Epithelial cell of esophagus (primary cell): ENCODE measurements at places on chromosomes 4 and X.

DNA sequence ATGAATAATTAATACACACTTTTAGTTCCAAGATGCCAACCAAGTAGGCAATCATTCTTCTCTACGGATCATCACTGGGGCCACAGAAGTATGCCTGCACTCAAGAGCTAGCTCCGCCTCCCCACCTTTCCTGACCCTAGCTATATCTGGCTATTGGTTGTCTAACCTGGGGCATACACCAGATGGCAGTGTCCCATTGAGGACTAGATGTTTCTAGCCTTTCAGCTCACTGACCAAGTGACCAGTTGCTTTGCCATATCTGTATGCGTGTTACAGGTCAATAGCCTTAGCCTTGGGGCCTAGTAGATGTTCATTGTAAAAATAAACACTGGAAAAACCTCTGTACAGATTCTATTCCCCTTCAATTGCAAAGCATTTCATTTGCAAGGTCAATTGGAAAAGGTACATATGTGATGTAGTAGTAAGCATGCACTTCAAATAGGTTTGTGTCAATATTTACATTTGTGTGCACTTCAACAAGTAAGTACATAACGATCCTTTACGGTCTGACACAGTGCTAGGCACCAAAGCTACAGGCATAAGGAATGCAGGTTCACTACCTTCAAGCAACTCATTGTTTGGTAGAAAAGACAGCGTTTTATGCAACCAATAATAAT, 521.7 kb downstream of the PPARGC1A start:
- peak; percentile 4 for DNase-seq

- DNase-seq: peak; percentile 28
Measured at GRCh38 chr4:32102896-32103295, 1382.7 kb downstream of the PCDH7 start.

DNA sequence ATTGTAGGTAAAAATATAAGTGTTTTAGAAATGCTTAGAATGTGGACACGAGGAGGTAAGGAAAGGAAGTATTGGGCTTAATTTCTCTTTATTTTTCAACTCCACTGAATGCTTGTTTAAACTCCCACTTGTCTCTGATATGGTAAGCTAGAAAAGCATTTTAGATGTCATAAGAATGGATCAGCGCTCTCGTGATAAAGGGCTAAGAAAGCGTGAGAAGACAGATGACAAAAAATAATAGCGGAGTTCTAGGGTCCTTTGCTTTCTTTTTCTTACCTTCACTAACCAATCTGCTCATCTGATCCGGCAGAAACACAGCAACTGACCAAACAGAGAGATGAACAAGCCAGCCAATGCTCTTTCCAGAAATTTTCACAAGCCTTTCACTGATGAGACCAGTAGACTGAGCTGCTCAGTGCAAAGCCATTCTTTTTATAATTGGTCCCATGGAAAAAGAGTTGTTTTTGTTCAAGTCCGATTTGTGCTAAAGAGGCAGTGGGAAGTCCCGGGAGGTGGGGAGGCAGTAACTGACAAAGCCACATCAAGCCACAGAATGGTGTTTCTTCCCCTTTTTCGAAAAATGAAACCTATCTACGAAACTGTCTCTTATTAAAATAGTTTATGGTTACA, at the start of gene TASL:
TSS of gene TASL (minus strand) at position 405 of the 630 bp plus-strand sequence. CDS start 17,411 bp downstream, outside the sequence.
- no peak for DNase-seq

GRCh38 chr4:155487210-155487609, 110.4 kb upstream of the MAP9 start:
- no peak for DNase-seq

DNA sequence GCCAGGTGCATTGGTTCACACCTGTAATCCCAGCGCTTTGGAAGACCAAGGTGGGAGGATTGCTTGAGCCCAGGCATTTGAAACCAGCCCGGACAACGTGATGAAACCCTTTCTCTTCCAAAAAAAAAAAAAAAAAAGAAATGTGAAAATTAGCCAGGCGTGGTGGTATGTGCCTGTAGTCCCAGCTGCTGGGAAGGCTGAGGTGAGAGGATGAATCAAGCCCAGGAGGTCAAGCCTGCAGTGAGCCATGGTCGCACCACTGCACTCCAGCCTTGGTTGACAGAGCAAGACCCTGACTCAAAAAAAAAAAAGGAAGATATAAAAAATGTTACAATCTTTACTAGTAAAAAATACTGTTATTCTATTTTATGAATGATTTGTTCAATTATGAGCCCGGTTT, 5.9 kb downstream of the FAM199X start:
- DNase-seq: no peak

DNA sequence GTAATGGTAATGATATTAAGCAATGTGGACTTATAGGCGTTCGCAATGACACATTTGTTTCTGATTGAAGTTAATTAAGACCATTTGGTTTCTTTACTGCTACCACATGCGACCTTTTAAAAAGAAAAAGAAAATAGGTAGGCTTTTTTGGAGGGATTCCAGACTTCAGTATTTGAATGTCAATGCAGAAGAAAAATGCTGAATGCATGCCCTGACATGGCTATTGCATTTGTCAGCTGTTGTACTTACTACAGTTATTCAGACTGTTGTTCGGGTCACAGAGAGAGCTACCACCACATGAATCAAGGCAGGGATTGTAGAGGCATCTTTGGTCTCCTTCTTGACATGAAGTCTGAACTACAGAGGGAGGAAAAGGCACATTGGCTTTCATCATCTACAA, 163.7 kb downstream of the CORIN start:
- peak; percentile 63 for DNase-seq

- DNase-seq: no peak
Measured at GRCh38 chr4:26321373-26322221, 783 bp downstream of the RBPJ start.

DNA sequence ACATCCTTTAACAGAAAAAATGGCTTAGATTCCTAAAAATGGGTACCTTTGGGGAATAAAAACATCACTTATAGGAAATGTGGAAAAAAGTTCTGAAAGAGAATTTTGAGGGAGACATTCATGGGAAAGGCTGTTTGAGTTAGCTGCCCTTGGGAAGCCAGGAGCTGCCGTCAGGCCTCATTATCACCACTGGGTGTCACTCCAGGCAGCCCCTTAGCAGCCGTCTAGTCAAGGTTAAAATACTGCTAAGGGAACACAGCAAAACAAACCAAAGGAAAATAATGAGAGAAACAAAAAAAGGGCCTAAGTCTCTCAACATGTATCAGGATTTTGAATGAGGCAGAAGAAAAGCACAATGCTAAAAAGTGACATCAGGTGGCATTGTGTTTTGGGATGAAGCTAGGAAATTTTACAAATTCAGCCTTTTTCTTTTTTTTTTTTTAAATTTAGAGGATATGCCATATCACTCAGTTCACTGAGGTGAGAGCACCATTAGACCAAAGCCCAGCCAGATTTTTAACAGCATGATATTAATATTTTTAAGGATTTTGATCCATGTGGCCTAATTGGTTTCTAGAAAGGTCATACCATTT, 235.3 kb downstream of the GPAT3 start:
- peak; percentile 66 for DNase-seq

GRCh38 chr4:9765091-9765490, 16.3 kb upstream of the DRD5 start:
- DNase-seq: peak; percentile 48

DNA sequence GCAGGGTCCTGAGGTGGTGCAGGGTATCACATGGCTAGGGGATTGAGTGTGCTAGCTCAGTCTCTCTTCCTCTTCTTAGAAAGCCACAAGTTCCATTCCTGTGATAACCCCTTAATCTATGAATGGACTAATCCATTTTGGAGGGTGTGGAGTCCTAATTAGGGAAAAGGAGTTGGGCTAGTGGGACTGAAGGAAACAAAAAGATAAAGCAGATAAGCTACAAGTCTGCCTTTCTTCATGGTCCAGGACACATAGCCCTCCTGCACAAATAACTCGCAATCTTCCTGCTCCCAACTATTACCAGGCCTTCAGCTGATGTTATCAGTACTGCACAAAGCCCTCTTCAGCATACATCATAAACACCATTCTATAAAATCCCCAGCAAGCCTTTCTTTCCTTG, 44.2 kb downstream of the ZNF81 start:
- no peak for DNase-seq

- DNase-seq: no peak
Measured at GRCh38 chrX:123797543-123798447, 62.1 kb upstream of the XIAP start.

DNA sequence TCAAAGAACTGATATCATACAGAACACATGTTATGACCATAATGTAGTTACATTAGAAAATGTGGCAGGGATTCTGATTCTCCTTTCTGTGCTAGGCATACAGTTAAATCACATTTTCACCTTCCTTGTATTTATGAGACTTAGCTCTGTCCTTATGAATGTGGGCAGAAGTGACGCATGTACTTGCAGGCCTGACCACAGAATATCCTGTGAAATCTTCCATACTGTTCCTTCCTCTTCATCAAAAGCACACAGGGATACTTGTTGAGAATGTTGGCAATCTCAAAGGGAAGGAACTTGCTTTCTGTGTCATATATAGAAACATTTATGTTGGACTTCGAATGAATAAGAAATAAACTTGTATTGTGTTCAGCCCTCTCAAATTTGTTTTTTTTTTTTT, 17.2 kb upstream of the MYOZ2 start:
- peak; percentile 50 for DNase-seq

DNA sequence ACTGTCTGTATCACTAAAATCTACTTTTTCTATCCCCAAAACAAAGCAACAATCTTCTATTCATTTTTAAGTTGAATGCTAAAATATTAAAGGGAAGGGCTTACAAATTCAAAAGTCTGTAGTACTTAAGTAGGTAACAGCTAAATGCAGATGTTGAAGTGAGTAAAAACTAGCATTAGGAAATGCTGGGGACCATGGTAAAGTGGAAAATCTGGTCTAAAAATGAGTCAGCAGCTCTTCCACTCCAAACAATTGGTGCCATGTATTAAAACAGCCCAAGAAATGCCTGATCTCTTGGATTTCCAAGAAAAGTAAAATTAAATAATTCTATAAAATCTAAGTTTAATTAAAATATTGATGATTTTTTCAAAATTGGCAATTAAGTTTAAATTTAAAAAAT, 73.3 kb upstream of the PPP3CA start:
- DNase-seq: peak; percentile 73

- DNase-seq: peak; percentile 92
Measured at GRCh38 chr4:161894493-161895167, 269.2 kb downstream of the FSTL5 start.

- no peak for DNase-seq
Measured at GRCh38 chr4:10072420-10073017, 44.1 kb downstream of the WDR1 start.

DNA sequence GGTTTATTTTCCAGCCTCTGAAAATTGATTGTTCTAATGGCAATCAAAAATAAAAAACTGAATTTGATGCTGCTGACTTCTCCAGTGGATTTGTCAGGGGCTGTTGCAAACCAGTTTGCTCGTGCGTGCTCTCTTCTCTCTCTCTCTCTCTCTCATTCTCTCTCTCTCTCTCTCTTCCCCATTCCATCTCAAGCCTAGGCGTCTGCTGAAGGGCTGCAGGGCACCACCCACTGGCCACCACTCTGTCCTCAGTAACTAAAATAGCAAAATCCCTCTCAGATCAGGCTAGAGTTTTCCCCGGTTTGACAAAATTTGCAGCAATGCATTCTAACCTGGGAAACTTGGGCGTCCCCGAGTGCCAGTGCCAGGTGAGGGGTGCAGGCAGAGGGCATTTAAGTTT, 19.4 kb downstream of the NKX6-1 start:
- DNase-seq: no peak

- no peak for DNase-seq
Measured at GRCh38 chr4:168524897-168525296, 28.0 kb downstream of the PALLD start.

DNA sequence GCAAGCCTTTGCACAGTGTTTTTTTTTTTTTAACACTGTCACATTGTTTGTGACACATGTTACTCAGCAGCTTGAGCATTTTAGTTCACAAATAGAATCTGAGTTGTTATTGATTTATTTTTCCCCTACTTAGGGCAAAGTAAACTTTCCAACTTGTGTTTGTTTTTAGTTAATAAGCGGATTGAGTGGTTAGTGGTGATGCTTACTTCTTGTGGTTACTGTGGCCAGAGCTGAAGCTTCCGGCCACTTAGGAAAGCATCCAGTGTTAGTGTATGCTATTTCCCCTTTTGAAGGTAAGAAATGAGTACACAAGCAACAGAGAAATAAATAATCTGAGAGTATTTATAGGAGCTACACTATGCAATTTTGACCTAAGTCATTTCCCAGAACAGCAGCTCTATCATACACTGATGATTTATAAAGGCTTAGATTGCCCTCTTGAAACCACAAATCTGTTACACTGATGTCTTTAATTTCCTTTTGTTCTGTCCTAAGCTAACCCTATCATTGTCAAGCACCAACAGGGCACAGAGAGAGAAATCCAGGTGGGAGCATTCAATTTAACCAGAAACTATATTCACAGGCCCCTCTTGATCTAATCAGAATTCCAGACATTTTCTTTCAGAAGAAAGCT, 2464.6 kb downstream of the PCDH7 start:
- no peak for DNase-seq

GRCh38 chrX:134981910-134982309, 8.9 kb upstream of the SMIM10 start:
- DNase-seq: no peak

DNA sequence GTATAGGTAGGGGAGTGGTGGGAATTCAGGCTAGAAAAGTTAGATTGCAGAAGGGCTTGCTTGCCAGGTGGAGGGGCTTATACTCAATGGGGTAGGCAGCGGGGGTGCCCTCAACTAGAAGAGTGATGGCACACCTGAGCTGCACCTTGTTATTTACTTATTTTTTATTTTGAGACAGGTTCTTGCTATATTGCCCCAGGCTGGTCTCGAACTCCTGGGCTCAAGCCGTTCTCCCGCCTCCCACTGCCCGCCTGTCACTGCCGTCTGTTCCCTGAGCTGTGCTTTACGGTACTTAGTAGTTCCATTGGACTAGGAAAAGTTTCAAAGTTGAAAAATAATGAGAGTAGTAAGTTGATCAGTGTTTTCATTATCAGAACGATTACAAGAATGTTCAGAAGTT, 2.0 kb downstream of the ZFX start:
- no peak for DNase-seq

DNA sequence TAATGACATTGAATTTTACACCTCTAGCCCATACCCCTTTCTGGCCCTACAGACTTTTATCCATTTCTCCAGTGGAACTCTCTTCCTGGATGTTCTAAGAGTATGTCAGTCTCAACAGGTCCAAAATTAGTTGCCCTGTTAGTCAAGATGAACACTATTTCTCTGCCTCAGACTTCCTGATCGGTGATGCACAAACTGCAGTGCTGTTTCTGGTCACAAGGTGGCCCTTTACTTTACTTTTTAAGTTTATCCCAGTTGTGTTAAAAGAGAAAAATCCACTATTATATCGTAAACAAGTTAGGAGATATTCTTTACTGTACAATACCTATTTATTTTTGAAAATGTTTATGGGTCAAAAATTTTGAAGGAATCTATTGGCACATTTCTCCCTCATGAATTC, 13.1 kb downstream of the TCEAL7 start:
- peak; percentile 48 for DNase-seq

DNA sequence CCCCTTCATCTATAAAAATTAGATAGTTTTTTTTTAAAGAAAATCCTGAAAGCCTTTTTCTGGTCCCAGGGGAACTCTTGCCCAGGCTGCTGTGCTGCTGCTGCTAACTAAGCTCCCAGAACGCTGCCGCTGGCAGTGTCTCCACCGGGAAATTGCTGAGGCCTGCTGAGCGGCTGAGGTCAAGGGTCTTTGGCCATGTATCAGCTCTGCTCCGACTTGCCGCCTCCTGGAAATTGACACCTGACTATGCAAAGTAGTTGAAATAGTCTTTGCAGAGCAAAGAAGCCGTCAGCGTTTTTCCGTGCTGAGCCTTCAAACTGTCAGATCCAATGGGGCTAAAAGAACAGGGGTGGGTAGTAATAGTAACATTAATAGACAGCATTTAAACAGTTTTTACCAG, 839 bp downstream of the QDPR start:
- DNase-seq: peak; percentile 2
